ENCODE measurements at places on chromosomes 4 and X. TPM values are rescaled to one million over a fixed set of nuclear protein-coding genes. Genes with fewer than 3 reads are reported as not detected.

DNA sequence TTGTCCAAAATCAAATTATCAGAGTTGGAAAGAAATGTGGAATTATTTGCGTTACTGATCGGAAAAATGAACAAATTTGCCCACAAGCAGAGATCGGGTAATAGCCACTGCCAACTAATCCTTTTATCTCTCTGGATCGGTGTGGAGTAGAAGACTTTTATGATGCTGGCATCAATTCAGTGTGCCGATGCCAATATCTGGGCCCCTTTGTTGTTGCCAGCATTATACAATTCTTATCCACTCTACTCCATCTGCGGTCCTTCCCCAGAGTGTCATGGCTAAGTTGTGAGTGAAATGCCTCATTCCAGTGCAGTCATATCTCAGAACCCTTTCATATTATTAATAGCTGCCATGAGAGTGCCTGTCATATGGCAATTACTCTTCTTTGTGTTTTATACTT is 660.2 kb downstream of the ADGRL3 start:
- no peak overlapping the region for H3K27ac ChIP-seq
- H3K27me3 ChIP-seq: no peaks in the 10 kb centered on the region
- DNase-seq: no peak

GRCh38 chr4:120491481-120491880 is 424.8 kb upstream of the MAD2L1 start:
- no peak for DNase-seq
- H3K4me3 ChIP-seq: no peak overlapping the region
- H3K4me1 ChIP-seq: no peaks in the 10 kb centered on the region
- no peaks in the 10 kb centered on the region for H3K27me3 ChIP-seq

PGAM4 gene
- polyA plus RNA-seq: 0.54 TPM

DNA sequence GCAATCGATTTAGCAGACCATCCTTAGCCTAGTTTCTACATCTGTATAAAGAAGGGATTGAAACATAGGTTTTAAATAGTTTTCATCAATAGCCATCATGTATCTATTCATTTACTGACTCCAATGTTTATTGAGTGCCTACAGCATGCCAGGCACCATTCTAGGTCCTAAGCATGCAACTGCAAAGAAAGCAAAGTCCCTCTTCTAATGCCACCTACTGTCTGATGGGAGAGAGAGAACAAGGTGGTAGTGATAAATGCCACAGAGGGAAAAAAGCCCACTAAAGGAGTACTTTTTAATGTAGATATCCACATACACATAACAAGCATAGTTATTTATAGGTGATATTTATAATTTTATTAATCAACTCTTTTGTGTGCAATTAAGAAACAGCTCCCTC is 67.6 kb upstream of the PPARGC1A start:
- no peak overlapping the region for H3K4me3 ChIP-seq
- H3K27ac ChIP-seq: no peak overlapping the region
- H3K36me3 ChIP-seq: no peaks in the 10 kb centered on the region
- H3K4me1 ChIP-seq: no peaks in the 10 kb centered on the region

KCND1 gene
- 3.1 TPM for polyA plus RNA-seq

SPANXN3 gene
- not detected for polyA plus RNA-seq

Data from H1 (cell line).